ENCODE measurements at places on chromosomes 6 and 20.

DNA sequence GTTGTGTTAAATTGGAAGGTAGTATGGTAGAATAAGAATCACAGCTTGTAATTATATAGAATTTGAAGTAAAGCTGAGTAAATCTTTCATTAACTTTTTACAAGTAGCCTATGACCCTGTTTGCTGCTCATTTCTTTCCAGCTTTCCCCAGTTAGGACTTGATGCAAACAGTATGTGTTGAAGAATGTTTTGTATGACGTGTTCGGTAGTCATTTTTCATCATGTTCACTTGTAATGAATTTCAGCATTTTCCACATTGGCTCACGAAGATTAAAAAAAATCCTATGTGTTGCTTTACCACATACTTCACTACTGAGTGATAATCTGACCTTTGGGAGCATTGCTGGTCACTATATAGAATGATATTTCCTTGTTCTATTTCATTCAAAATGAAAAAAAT, 162.4 kb downstream of the CDKAL1 start:
- no peak for DNase-seq

DNA sequence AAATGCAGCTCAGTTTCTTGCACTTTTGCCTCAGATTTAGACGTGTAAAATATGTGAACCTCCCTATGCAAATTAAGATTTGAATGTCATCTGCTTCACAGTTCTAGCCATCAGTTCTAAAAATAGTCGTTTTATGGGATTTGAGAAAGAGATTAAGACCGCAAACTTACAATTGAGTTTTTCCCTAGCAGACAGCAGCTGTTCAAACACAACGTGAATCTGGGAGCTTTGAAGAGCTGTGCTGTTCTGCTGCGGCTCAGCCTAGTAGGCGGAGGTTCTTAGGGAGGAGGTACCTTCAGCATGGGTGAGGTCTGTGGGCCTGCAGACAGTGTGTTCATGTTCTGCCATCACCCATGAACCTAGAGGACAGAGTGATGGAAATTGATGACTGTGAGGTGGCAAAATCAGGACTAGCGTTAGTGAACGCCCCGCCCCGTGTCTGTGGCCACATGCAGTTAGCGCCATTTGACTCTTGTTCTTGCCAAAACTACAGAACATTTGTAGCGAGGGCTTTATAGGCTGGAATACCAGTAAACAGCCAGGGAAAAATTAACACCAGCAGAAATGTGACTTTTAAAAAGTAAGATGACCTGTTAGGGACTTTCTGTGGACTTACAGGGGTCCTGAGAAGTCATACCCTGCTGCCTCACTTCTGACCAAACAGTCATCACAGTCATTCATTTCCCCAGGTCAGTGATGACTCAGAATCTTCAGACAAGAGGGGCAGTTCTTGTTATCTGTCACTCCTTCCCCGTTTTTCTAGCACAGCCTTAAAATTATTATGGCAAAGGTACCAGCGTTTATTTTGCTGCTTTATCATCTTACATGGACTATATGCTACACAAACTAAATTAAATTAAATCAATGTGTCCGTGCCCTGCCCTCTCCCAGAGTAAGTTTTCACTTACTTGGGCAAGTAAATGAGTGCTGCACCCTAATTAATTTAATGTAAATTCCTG, 84.3 kb upstream of the TMEM181 start:
- DNase-seq = no peak

DNA sequence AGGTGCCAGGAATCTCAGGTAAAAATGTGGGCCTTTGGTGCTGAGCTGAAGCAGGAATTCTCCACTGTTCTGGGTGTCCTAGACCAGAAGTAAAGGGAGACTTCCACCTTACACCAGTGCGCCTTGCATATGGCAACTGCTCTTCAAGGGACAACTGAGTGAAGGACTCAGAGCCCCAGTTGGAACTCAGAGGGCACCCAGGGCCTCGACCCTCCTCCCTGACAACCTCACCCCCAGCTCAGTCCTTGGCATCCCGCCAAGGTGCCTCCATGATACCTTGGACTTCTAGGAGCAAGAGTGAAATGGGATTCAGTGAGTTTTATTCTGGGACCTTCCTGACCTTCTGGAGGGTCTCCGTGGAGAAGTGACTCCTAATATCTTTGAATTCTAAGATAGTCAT, 153.7 kb upstream of the PROKR2 start:
- DNase-seq = no peak

DNA sequence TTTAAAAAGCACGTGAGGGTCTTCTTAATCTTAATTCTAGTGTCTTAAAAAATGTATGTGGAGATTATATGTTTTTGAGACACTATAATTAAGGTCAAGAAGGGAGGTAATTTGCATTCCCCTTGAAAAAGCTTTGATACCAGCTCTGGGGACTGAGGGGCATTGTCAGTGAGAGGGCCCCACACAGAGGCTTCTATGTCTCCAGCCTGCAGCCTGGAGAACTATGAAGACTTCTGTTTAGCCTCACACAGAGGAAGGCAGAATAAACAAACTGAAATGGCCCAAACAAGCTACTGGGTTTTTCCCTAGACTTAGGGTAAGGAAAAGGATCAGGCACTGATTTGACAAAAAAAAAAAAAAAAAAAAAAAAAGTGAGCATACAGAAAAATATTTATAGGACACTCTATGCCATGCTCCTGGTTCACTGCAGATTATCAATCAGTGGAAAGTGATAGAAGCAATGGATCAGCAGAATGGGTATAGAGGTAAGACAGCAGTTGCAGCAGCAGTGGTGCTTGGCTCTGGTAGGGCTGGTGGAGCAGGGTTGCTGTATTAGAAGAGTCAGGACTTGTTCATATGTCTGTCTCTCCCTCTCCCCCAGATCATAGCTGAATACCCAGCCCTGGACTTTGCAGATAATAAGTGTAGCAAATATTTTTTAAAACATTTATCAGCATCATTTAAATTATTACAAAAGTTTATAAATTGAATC, 85.4 kb downstream of the KLHL32 start:
- no peak for DNase-seq

DNA sequence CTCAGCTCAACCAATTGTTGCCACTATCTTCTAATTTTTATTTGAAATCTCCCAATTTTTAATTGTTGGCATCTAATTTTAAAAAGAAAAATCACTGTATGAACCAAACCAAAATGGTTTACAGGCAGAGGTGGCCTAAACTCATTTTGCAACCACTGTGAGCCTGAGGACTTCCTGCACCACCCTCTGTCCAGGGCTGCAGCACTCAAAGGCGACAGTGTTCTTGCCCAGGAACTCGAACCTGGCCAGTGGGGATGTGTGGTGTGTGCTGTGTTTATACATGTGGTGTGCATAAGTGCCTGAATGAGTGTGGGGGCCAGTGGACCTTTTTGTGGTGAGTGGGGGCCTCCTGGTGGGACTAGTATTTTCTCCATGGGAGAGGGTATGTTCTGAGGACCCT, 24.4 kb upstream of the SLC22A7 start:
- DNase-seq = no peak

DNA sequence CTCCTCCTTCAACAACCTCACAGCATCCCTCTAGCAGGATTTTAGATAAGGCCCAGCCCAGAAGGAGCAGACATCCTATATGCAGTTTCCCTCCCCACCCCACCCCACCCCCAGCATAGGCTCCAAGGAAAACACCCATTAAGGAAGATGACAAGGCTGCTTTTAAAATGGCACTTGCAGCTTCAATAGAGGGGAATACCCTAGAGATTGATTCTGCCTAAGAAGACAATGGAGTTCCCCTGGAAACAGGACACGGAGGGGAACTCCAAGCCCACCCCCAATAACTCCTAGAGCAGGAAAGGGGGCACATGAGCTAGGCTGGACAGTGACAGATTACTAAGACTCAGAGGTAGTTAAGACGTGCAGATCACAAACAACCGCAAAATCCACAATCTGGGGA, 34.7 kb downstream of the CPNE5 start:
- no peak for DNase-seq

GRCh38 chr6:19394687-19395086, 442.5 kb upstream of the ID4 start:
- no peak for DNase-seq

- DNase-seq = no peak
Measured at GRCh38 chr6:101478891-101479290, 85.4 kb downstream of the GRIK2 start.

DNA sequence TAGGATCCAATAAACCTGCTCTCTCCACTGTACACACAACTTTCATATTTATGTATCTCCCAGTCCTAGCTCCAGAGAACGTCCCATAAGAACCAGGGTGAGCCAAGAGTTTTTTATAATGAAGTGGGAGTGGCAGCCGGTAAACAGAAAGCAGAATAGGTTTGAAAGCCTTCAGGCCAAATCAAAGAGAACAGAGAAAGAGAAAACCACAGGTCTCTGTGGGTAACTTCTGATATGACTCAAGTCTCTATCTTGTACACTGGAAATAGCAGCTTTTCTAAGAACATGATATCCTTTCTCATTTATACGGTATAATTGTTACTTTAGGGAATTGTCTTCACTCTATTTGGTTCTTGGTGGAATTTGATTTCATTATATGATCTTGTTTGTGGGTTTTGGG, 273.6 kb downstream of the PACRG start:
- DNase-seq = no peak

DNA sequence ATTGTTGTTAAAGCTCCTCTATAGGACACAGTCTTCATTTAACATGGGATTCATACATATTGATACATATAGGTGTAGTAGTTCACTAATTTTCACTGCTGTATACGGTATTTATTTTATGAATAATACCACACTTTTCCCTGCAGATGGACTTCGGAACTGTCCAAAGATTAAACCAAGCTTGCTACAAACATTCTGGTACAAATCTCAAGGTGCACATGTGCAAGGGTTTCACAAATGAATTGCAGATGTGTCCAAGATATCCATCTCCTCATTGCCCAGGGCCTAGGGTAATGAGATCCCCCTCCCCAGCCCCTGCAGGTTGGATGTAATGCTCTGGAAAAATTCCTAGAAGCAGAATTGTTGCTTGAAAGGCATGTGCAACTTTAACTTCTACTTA, 31.4 kb downstream of the DTNBP1 start:
- DNase-seq = no peak

DNA sequence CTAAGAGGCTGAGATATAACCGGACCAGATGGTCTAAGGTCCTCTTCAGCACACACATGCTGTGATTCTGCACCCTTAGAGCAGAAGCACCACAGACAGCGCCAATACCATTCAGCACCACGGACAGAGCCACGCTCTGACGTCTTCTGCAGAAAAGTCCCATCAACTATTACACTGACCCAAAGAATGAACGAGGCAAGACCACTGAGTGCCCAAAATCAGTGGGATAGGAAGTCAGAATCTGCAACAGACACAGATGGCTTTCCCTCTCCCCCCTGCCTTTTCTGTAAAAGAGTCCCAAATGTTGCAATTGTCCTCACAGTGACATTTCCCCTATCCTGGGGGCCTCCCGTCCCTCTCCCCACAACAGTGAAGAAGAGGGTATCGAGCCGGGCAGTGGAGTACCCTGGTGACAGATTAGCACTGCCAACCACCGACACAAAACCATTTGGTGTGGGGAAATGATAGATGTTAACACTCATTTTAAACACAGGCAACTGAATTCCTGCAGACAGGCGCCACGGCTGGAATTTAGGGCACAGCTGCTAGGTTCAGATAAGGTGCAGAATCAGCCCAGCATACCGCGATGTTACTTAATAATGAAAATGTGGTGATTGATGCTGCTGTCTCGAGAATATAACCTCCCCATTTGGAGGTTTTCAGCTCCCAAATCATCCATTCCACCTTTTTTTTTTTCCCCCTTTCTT, 66.6 kb upstream of the CTNNBL1 start:
- no peak for DNase-seq

GRCh38 chr6:6703699-6704098, 115.2 kb downstream of the LY86 start:
- DNase-seq = no peak

GRCh38 chr6:11618533-11618932, 81.0 kb downstream of the TMEM170B start:
- DNase-seq = no peak

DNA sequence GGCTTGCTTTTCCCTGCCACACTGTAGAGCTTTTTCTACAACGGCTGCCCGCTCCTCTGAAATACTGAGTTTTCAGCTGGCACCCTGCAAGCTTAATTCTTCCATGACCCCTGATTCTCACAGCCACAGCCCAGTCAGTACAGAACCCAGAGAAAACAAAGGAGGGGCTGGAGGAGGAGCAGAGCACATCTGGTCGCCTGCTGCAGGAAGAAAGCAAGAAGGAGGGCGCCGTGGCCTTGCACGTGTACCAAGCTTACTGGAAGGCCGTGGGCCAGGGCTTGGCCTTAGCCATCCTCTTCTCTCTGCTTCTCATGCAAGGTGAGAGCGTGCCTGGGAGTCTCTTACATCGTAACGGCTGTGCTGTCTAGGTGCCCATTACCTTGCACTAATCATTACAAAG, 11.3 kb downstream of the DLK2 start:
- no peak for DNase-seq

GRCh38 chr6:155064303-155064702, 69.2 kb downstream of the TIAM2 start:
- no peak for DNase-seq

GRCh38 chr20:19964289-19965265, 52.6 kb upstream of the NAA20 start:
- no peak for DNase-seq

- DNase-seq = peak; percentile 18
Measured at GRCh38 chr20:40279390-40279789, 409.6 kb downstream of the MAFB start.

DNA sequence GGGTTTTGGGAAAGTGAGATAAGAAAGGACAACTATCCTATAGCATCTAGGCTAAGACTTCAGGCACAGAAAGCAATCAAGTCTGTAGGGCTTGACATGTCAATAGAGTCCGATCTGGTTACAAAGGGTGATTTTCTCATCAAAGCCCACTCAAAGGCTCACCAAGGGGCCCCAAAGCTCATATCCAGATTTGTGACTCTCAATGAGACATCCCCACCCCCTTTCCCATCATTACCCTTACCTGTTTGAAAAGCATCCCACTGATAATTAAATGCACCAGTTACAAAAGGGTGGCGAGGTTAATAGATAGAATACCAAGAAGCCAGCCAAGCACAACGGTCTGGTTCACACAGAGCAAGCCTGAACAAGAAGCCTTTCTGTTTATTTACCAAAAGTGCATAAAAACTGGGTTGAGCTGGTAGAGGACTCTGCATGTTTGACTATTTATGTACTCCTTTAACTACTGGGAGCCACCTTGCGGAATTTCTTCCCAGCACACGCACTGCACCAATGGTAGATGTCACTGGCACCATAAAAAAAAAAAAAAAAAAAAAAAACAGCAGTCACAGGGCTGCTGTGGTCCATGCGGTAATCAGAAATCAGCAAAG, 6.1 kb downstream of the JAG1 start:
- DNase-seq = no peak

- no peak for DNase-seq
Measured at GRCh38 chr6:18988636-18989035, 601.5 kb downstream of the RNF144B start.

GRCh38 chr20:40769677-40770285, 80.7 kb upstream of the MAFB start:
- DNase-seq = no peak
